Stimulated activated CD4-positive, alpha-beta T cell treated with anti-CD3 and anti-CD28 coated beads, Interleukin-15, amount 100 ng/mL, for 1 hour (primary cell): ENCODE measurements at places on chromosomes 11 and 22.

GRCh38 chr11:2825261-2825888 lies 60.2 kb downstream of the CDKN1C start:
- DNase-seq: no peak

GRCh38 chr22:38167988-38168407 lies 13.6 kb downstream of the PLA2G6 start:
- DNase-seq: no peak

DNA sequence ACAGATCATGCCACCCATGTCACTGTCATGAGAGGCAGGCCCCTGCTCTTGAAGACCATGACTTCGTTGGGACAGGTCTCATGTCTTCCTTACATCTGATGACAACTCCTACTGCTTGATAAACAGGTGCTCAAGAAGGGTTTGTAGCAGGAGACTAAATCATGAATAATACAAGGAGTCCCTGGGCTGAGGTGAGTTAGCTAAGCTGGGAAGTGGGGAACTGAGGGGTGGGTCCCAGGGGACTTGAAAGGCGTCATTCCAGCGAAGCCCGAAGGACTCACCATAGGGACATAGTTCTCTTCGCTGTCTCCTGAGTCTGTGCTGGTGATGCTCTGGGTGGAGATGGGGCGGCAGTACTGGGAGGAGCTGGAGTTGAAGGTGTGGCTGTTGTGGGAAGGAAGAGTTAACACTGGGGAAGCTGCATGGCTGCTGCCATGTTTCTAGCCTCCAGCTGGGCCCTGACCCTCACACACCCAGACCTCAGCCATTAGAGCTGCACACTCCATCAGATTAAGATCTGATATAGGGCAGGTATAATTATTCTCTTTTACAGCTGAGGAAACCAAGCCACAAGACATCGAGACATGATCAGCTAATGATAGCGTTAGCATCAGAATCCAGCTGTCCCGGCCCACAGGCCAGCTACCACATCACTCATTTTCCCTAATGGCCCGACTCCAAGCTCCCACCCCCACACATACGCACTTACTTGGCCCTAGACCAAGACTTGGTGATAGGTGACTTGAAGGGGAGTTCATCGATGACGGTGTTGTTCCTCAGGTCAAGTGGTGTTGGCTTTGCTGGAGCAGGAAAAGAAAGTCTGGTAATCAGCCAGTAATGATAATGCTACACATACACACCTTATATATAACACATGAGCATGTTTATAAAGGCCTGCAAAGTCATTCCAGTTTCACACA lies 32.9 kb downstream of the USP35 start:
- DNase-seq: no peak

DNA sequence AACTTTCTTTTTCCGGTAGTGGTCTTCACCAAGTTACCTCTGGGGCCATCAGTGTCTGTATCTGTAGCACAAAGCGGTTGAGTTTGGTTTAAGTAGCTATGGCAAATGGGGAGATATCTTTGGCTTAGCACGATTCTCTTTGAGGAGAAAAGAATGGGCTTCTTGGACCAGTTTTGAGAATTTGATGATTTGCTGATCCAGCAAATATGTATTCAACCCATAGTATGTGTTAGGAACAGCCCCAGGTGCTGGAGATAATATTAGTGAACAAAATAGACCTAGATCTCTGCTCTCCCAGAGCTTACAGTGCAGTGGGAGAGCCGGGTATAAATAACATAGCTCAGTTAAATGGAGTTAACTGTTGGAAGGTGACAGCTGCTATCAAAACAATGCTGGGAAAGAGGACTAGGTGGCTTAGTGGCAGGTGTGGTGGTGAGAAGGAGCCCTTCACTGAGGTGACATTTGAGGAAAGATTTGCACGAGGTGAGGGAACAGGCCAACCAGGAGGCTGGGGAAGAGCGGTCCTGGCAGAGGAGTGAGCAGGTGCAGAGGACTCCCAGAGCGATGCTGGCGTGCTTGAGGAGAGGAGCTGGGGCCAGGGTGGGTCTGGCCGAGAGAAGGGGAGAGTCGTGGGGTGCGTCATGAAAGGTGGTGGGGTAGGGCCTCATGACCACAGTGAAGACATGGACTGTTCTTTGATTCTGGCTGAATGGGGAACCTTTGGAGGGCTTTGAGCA lies 5.0 kb downstream of the TBC1D22A start:
- no peak for DNase-seq
